ENCODE measurements at places on chromosomes 7 and 10. TPM values are rescaled to one million over a fixed set of nuclear protein-coding genes. Genes with fewer than 3 reads are reported as not detected.

- peak; percentile 21 for DNase-seq
Observed at GRCh38 chr10:116472891-116473290, 45.2 kb downstream of the PNLIPRP3 start.

GRCh38 chr10:75386128-75386527 is 15.4 kb downstream of the ZNF503 start:
- DNase-seq: no peak

PPP3CB gene
- total RNA-seq: 43.3 TPM

DNA sequence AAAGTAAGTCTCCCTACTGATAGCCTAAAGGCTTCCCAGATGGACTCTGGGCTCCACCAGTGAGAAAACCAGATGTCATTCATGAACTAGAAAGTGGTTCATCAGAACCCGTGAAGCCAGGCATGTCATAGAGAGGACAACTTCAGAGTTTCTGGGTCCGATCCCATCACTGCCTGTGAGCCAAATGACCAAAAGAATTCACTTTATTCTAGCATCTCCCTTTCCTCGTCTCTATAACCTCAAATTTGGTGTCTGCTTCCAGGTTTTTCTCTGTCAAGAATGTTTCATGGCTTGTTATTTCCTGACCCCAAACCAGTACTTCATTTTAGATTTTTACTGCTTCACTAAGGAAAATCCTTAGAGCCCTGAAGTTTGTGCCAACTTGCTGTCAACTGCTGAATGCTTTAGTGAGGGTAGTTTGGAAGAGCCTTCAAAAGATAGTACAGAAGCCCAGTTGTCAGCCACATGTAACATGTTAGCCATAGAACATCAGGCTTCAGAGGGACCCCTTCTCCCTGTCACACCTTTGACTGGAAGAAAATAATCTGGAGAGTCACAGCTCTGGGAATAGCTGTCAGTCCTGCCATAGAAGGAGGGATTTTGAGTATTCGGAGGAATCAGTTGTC is 34.0 kb downstream of the ITGB8 start:
- DNase-seq: no peak

GRCh38 chr10:71158902-71159301 is 53.5 kb upstream of the UNC5B start:
- no peak for DNase-seq

- DNase-seq: no peak
Observed at GRCh38 chr10:22712211-22712955, 2.0 kb downstream of the PIP4K2A start.

MMP21 gene
- not detected for total RNA-seq

DNA sequence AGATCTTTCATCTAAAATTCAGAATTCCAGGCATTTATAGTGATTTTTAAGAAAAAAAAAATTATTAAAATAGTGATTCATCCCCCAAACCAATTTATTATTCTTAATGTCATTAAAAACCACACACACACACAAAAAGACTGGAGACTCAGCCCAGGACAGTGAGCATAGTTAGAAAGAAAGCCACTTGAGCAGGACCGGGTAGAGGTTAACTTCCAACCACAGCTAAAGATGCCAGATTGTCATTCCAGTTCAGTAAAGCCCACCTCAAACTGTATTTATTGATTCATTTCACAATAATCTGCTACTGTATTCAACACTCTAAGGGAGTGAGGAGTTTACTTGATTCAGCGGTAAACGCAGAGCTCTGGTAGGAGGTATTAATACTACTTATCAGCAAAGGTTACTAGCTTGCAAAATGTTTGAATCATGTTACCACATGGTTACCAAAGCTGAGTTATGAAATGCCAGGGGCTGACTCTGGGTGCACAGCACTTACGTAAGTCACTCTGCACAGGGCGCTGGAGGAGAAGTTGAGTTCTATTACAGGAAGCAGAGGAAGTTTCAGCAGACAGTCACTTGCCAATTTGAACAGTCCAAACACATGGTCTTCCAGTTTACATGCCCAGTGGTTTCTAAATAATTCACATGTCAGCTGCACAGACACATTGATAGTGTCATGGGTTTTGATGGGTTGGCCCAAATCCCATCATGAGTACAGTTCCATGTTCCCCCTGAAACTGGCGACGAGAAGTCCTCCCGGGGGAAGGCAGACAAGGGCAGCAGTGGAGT is 64.6 kb downstream of the KLF6 start:
- DNase-seq: peak; percentile 48

NUDT13 gene
- 1.7 TPM for total RNA-seq

GRCh38 chr10:71124921-71125748 is 87.2 kb upstream of the UNC5B start:
- peak; percentile 20 for DNase-seq

RAB19 gene
- 0.87 TPM for total RNA-seq

DNA sequence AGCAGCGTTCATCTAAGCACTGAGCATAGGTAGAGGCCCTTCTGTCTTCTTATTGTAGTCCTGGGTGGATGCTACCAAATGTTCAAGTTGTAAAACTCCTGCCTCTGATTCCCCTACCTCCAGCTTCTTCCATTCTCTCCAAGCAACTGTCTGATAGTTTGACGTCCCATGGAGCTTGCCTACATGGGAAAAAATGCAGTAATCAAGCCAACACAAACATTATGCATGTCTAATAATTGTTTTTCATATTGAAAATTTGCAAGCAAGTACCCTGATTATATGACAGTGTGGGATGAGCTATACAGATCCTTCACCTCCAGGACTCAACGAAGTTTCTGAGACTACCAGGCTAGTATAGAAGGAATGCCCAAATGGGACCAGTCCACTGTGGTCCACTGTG is 31.0 kb upstream of the TRUB1 start:
- no peak for DNase-seq

GRCh38 chr7:135299235-135299634 is 65.6 kb downstream of the STRA8 start:
- no peak for DNase-seq

DNA sequence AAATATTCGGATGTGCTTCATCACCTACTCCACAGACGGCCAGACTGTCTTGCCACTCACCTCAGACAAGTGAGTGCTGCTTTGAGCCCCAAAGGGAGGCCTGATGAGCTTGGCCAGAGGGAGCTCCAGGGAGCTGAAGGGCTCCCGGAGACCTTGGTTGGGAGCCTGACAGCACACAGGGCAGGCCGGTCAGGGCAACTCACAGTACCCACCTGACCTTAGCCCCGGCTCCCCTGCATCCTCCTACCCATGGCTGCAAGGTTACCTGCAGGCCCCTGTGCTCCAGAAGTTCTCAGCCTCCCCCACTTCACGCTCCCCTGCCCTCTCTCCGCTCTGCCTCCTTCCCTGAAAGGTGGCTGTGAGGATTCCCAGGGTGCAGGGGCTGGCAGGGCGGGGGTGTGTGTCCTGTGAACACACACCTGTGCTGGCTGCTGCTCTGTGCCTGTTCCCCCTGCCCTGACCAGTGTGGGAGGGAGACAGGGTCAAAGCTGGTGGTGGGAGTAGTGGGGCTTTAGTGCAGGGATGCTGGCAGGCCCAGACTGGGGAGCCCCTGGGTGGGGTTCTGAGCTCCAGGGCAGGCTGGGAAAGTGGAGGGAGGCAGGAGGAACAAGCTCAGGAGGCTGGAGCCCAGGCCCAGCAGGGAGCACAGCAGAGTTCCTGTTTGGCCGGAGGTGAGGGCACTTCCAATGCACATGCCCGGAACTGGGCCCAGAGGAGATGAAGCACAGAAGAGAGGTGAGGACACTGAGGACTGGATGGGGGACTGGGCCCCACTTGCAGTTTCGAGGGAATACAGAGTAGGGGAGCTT is 7.2 kb downstream of the ANTXRL start:
- no peak for DNase-seq

LRIT1 gene
- total RNA-seq: not detected

- no peak for DNase-seq
Observed at GRCh38 chr7:134789967-134790685, 10.7 kb downstream of the CALD1 start.

ADAP1 gene
- total RNA-seq: 18.5 TPM

GRCh38 chr7:106372126-106372525 is 87.3 kb upstream of the NAMPT start:
- DNase-seq: no peak

- no peak for DNase-seq
Observed at GRCh38 chr10:27644307-27644939, 101.2 kb downstream of the MKX start.

GRCh38 chr7:158348446-158348845 is 239.2 kb downstream of the PTPRN2 start:
- DNase-seq: no peak

DNA sequence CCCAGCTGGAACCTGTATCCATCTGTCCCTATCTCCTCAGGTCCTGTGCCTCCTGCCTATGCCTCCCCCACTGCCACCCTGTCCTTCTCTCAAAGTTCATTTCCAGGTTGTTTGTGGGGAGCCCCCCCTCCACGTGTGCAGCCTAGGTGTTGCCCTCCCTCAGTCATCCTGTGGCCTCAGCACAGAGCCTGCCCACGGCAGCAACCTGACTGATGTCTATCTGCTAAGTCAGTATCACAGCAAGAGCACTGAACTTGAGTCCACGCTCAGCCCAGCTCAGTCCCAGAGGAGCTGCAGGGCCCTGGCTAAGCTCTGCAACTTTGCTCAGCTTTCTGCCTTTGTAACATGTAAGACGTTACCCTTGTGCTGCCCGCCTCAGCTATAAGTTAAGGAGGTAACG is 28.7 kb downstream of the FAM53B start:
- DNase-seq: no peak

- peak; percentile 40 for DNase-seq
Observed at GRCh38 chr7:15305002-15305600, 256.7 kb downstream of the AGMO start.

- no peak for DNase-seq
Observed at GRCh38 chr10:96826438-96826837, 5.7 kb upstream of the LCOR start.

DNA sequence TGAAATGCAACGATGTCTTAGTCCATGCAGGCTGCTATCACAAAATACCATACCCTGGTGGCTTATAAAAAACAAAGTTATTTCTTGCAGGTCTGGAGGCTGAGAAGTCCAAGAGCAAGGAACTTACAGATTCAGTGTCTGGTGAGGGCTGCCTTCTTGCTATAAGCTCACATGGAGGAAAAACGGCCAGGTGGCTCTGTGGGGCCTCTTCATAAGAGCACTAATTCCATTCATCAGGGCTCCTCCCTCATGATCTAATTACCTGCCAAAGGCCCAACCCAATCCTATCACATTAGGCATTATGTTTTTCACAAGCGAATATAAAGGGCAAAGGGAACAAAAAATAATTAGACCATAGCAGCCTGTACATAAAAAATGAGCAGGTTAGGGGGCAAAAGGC is 35.4 kb downstream of the PAPSS2 start:
- DNase-seq: no peak

DNA sequence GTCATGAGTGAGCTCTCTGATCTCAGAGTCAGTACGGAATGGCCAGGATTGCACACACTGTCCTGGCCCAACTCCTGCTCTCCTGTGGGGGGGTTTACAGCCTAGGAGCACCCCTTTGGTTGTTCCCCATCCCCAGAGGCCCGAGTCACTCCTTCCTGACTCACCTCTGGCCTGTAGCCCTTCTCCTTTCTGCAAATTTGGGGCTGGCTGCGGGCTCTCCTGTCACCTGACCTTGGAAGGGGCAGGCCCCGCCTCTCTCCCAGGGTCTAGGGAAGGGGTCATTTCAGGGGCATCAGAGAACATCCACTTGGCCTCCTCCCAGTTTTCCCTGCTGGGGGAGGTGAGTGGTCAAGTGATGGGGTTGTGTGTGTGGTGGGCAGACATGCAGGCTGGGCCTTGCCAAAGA is 1.7 kb downstream of the NYAP1 start:
- DNase-seq: no peak

TBL2 gene
- total RNA-seq: 31.6 TPM

GRCh38 chr7:42138691-42139090 is 98.3 kb downstream of the GLI3 start:
- no peak for DNase-seq

DNA sequence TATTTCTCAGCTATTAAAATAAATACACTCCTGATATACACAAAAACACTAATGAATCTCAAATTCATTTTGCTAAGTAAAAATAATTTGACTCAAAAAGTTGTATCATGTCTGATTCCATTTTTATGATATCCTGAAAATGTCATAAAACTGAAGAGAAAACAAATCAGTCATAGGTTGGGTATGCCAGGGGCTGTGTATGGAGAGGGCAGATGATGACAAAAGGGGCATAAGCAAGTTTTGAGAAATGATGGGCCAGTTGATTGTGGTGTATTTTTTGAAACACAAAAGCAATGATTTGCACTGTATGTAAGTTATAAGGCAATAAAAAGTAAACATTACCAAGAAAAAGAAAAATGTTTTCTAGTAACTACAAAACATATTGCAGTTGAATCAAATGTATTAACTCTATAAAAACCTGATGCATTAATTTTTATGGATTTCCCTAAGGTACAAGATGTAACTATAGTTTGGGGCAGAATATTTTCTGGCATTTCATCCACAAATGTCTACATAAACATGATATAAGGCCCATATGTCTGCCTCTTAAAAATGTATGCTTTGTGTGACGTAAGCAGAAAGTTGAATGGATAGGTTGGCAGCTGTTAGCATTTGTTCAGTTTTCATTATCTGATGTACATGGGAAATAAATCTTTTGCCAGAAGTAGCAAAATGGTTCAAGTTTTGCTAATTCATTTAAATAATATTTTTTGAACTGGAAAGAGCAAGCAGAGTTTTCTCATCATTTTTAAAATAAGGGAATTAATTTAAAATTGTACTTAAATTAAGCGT is 35.1 kb upstream of the ING3 start:
- DNase-seq: no peak

- DNase-seq: no peak
Observed at GRCh38 chr7:98066934-98067507, 39.6 kb upstream of the LMTK2 start.

- no peak for DNase-seq
Observed at GRCh38 chr7:122070834-122071233, 73.2 kb downstream of the AASS start.

WEE2 gene
- not detected for total RNA-seq

DNA sequence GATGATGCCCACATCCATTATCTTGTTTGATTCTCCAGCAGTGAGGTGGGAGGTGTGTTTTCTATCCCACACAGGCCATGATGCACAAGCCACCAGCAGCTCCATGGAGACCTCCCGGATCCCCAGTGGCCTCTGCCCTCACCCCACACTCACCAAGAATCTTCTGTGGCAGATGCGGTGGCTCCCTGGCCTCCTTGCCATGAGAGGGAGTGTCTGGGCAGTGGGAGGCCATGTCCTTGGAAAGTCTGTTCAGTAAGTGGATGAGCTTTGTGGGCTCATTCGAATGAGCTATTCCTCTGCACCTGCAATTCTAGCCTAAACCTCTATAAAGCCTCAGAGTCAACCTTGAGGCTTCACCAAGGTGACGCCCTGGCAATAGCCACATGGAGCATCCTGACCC is 243.8 kb downstream of the TCERG1L start:
- no peak for DNase-seq

GRCh38 chr7:139505563-139505962 is 17.9 kb upstream of the CLEC2L start:
- no peak for DNase-seq

DNA sequence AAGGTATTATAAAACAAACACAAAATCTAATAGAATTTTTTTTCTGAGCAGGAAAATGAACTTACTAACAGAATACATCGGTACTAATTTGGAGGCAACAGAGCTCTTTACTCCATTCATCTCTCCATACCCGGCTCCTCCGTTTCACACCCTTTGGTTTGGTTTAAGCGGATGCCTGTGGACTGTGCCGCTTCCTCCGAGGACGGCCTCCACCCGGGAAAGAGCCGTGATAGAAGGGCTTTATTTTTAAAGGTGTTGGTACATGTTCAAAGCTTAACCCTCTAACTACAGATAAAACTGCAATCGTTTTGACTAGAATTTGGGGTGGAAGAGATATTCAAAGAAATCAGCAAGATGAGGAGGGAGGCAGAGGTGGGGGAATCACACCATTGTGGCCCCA is 1.9 kb downstream of the VIPR2 start:
- DNase-seq: no peak

GRCh38 chr7:115007751-115008150 is 85.9 kb downstream of the MDFIC start:
- no peak for DNase-seq

MYL10 gene
- total RNA-seq: not detected

Measured in stomach (tissue), 19 donors.